ENCODE measurements at places on chromosomes 7 and 10.

DNA sequence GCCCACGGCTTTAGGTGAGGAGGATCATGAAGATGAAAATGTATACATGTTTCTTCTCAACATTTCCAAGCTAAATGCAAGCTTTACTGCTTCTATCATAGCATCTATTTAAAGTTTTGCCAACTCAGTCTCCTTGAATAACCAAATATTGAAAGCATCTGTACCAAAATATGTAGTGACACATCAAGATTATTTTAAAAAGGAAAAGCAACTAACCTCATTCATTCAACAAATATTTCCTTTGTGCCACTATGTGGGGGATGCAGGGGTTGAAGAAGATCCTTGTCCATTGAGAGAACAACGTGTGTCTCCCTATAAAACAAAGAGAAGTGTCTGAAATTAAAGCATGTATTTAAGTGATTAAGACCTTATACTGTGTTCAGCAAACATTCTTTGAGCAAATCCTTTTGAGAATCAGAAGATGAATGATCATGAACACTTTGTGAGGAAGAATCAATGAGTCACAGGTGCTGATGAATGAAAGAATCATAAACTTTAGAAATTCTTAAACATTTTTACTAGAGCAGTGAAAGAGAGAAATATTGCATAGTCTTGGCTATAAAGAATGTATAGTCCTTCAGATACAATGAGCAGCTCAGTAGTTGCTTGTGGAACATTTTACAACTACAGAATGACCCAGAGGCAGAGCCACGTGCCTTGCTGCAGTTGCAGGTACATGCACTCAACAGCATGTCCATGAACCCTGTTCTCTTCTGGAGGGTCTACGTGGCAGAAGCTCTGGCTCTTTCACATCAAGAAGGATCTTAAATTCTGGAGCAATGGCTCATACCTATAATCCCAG is 13.9 kb downstream of the TAS2R60 start:
- DNase-seq: no peak

DNA sequence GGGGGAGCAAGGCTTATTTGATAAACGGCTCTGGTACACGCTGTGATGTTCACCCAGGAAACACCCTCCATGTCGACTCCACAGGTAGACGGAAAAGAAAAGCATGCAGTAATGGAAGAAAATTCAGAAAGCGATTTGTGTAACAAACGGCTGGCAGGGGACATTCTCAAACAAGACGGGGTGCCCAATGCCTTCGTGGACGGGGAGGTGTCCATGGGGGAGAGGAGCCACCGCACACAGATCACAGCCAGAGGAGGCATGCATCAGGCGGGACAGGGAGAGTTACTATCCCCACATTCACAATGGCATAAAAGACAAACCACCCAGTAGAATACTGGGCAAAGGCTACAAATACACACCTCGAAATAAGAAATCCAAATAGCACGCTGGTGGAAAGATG is 20.1 kb downstream of the CNPY1 start:
- peak; percentile 51 for DNase-seq

DNA sequence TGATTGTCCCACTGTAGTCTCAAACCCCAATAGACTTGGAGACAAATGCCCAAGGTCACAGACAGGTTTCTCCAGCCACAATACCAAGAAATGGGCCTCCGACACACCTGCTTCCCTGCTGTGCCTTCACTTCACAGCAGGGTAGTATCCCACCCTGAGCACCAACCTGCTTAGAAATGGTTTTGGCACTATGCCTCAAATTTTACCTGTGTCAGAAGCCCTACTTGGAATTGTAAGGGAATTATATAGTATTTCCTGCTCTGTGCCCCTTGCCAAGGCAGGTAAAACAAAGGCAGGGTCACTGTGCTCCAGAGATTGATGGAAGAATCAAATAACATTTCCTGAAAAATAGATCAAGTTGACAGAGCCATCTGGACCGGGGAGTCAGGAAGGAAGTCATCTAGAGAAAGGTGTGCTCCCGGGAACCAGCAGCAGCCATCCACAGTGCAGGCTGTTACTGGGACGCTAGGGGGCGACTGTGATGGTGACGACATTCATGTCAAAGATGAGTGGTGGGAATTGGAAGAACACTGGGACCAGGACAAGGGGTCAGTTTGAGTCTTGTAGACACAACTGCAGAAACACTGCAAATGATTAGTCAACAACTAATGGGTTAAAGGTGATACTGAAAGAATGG is 117.8 kb upstream of the AKR1E2 start:
- no peak for DNase-seq

GRCh38 chr7:495326-495725 is 24.3 kb downstream of the PDGFA start:
- DNase-seq: no peak

- DNase-seq: no peak
These were observed 2.6 kb upstream of the ZNF438 start for GRCh38 chr10:31034098-31034909.

- no peak for DNase-seq
These were observed 43.3 kb upstream of the CNNM1 start for GRCh38 chr10:99285881-99286280.

DNA sequence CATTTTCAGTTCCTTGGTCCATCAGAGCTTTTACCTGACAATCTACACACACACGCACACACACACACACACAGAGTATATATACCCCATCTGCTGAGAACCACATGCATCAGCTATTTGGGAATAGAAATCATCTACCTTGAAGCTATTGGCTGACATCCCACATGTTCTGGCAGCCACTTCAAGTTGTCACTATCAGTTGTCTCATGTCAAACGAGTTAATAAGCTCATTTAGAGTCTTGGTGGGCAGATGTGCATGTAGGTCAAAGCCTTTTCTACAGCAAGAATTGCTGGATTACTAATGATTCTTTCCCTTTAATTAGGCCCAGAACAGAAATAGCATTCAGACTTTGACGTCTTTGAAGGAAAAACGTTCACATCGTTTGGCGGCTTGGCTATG is 36.8 kb downstream of the COL28A1 start:
- no peak for DNase-seq

Measured in mesenteric fat pad (tissue), 1 donor.